ENCODE measurements at places on chromosomes 16 and 17.

GRCh38 chr17:3575511-3575910, 17.9 kb upstream of the TRPV3 start:
- DNase-seq, result no peak

DNA sequence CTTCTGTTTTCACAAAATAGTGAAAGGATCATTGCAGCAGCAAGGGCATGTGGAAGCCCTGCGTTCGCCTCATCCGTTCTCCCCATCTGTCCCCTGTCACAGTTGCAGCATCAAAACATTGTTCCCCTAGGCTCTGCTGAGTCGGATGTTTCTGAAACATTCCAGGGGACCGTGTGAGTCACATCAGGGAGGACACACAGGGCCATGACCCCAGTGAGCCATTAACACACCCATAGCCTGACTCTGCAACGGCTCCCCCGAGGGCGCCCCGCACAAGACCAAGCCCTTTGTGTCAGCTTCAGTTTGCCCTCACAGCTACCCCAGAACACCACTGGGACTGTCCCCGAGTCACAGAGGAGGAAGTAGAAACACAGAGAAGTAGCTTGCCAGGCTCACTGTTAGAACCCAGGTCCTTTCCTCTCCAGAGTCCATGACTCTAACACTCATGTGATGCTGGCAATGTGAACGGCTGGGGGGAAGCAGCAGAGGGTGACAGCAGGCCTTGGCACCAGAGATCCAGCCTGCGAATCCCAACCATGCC, 63.3 kb upstream of the HSBP1 start:
- no peak for DNase-seq

DNA sequence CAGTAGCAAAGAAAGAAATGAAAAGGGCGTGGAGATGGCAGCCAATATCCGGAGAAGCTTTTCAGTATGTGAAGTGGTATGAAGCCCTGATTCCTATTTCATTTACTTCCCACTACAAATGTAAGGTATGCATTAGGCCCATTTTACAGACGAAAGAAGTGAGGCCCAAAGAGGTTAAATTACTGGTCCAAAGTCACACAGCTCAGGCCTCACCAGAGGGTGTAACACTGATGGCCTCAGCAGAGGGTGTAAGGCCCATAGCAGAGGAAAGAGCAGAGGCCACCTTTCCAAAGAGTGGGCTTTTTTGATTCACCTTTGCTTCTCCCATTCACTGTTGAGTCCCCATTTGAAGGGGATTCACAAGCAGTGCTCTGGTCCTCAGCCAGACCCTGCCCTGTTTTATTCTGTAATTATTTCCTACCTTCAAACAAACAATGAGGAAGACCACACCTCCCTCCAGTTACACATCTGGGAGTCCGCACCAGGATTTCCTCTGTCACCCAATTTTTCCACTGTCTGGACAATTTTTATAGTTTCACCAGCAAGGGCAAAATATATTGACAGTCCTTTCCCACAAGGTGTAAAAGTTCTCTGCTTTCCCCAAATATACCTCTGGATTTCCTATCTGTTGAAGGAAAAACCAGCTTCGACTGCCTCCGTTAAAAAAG, 7.1 kb downstream of the ZFHX3 start:
- no peak for DNase-seq

GRCh38 chr17:10428781-10429180, 7.0 kb upstream of the MYH8 start:
- DNase-seq, result no peak

DNA sequence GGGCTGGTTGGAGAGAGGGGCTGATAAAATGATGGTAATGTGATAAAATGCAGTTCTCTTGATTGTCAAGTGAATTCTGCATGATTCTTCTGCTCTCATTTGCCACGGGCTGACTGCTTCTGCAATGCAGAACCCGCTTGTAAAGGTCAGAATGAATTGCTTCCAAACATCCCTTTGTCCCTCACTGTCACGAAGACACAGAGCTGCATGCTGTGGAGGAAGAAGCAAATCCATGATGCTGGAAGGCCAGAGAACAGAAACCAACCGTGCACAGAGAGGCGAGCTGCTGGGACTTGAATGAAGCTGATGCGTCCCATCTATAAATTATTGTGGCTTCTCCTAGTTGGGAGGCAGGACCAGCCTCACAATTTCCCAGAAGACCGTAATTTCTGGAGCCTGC, 171.6 kb downstream of the PRKCB start:
- no peak for DNase-seq
